ENCODE measurements at places on chromosomes 5 and 9.

GRCh38 chr5:95050708-95051107, 234.2 kb downstream of the MCTP1 start:
- DNase-seq: no peak

- DNase-seq: no peak
These were observed 76.4 kb downstream of the OSMR start for GRCh38 chr5:38922199-38922598.

DNA sequence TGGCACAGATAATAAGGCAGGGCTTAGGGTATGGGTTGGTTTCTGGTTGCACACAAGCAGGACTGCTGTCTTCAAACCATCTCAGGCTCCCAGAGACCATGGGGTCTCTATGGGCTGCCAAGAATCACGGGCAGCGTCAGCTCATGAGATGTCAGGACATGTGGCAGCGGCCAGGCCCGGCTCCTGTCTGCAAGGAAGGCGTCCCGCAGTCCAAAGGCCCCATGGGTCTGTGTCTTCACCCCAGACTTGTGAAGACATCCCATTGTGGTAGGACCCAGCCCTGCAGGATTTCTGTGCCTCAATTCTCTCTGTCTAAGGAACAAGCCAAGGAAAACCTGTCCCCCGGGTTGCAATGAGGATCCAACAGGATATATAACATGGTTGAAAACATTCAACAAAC, 32.6 kb downstream of the IPPK start:
- no peak for DNase-seq

DNA sequence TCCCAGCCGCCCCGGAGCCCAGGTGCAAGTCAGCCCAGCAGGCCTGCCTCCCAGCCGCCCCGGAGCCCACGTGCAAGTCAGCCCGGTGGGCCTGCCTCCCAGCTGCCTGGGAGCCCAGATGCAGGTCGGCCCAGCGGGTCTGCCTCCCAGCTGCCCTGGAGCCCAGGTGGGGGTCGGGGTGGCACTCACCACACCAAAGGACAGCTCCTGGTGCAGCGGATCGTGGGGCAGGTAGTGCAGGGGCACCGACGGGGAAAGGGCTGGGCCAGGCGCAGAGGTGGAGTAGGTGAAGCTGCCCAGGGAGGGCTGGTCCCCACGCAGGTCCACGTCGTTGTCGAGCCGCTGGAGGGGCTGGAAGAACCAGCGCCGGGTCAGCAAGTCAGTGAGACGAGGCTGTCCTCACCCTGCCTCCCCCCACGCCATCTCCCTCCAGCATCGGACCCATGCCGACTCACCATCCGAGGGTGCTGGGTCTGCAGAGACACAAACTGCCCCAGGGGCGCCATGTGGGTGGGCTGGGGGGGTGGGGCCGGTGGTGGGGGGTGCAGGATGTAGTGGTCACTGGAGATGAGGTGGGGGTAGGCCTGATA, 6.7 kb downstream of the RNF44 start:
- DNase-seq: no peak

DNA sequence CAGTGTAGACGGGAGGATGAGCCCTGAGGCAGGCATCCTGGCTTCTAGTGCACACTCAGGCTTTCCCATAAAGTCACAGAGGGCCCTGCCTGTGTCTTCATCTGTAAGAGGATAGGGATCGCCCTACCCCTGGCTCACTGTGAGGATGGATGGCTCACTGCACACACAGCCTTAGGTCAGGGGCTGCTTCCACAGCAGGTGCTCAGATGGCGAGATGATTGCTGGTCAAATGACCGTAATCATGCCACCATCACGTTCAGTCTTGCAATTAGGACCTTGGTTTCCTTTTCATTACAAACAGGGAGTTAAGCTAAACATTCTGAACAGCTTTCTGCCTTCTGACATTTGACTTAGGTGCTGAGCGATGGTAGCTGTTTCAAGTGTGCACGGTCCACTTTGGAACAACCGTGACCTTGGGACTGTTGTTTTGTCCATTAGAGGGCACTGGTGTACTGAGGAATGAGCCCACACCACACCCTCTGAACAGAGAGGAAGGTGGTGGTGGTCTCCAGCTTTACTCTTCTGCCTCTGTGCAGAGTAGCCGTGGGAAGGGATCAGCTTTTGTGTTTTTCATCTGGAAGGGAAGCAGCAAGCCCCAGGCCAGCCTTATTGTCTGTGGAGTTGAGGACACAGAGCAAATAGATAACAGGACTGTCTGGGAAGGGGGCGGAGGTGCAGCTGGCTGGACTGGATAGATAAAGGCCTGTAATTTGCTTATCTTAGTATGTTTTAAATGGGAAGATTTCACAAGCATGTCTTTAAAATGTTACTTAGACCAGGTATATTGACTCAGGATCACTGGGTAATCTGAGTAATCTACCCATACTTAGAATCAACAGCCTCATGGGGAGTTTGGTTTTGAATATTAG, 183.1 kb downstream of the TRIO start:
- DNase-seq: no peak

- no peak for DNase-seq
These were observed 13.4 kb upstream of the TEX10 start for GRCh38 chr9:100366121-100366520.

All from esophagus squamous epithelium (tissue), 5 donors.